ENCODE measurements at places on chromosomes 13 and 19.

DNA sequence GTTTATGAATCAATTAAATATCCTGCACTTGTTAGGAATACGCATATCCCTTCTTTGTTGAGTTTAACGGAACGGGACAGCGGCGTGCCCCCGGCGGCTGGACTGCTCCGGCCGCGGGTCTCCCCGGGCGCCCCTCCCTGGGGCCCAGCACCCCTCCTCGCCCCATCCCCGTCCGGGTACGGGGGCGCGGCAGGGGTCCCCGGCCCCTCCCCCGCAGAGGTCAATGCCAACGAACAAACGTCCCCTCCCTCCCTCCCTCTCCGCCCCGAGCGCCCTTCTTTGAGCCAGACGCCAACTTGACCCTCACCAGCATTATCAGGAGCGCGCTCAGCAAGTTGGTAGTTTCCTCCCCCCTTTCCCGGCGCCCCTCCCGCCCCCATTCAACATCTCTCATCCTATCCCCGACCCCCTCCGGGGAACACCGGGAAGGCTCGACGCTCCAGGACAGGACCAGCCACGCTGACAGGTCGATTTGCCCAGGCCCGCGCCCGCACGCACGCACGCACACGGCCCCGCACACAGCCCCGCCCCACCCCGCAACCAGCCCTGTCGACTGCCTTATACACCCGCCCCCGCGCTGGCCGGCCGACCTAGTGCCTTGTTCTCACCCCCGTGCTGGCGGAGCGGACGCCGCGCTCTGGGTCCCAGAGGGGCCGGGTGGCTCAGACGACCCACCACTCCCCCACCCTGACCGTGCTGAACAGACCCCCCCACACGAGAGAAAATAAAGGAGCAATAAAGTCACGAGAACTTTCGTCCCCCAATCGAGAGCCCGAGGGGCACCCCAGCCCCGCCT lies 5.0 kb downstream of the LYL1 start:
- no peak for DNase-seq

DNA sequence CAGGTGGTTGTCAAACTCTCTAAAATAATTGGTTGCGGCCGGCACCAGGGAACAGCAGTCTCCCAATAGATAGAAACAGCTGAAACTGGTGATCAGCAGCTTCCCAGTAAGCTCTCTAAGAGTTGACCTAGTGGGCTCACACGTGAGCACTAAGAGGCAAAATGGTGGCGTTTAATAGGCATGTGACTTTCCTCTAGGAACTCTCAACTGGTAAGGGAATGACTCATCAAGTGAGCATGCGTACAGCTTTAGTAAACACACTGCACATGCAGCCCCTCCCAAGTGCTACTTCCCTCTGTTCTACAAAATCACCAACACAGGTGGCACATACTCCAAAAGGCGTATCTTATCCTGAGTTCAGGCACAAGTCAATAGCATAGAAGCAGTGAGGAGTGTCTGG lies 41.7 kb downstream of the TNFSF11 start:
- DNase-seq = no peak

DNA sequence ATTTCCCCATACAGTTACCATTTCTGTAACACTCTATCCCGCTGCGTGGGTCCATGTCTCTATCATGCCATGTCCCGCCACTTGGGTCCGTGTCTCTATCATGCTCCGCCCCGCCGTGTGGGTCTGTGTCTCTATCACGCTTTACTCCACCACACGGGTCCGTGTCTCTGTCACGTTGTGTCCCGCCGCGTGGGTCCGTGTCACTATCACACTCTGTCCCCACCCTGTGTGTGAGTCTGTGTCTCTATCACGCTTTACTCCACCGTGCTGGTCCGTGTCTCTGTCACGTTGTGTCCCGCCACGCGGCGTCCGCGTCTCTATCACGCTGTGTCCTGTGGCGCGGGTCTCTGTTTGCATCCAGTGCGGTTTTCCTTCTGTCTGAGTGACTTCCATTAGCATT lies 11.6 kb downstream of the ADPRHL1 start:
- no peak for DNase-seq

DNA sequence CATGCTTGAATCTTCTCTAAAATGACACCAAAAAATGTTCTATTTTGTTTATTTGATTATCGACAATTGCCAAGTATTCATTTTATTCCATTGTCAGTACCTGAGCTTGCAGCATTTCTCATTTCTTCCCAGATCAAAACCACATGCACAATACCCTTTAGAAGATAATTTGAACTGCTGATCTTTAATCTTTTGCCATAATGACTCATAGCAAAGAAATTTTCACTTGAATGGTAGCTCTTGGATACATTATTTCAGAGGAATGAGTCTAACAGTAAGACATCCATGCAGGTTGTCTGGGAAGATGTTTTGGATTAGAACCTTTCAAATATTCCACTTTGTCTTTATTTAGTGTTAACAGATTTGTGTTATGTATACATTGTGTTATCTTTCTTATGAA lies 42.0 kb upstream of the RXFP2 start:
- DNase-seq = no peak

DNA sequence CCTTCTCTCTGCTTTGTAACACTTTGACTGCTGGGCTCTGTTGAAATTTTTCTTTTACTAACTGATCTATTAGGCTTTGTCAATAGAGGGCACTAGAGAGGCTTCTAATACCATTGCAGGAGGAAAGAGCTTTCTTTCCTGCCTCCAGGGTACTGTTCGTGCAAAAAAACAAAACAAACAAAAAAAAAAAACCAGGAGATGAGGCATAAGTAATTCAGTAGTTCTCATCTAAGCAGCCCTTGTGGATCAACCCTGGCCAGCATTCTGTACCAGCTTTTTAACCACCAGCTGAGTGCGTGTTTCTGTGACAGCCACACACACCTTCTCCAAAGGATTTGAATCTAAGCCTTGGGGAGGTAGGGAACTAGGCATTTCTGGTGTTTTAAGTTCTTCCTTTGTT lies 1707.6 kb upstream of the SLC10A2 start:
- DNase-seq = no peak

DNA sequence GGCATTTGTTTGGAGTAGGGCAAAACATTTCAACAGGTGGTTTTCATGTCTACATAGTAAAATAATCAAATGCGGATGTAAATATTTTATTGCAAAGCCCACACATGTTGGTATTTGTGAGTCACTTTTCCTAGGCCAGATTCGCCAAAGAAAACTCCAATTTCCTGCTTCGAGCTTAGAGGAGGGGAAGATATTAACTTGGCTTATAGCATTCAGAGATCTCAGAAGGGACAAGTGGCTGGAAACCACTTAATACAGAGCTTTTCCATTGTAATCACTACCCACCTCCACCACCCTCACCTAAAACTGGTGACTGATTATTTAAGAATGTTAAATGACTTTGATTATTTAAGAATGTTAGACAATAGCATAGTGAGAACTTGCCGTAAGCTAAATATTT lies 530.6 kb upstream of the SPRY2 start:
- DNase-seq = no peak

DNA sequence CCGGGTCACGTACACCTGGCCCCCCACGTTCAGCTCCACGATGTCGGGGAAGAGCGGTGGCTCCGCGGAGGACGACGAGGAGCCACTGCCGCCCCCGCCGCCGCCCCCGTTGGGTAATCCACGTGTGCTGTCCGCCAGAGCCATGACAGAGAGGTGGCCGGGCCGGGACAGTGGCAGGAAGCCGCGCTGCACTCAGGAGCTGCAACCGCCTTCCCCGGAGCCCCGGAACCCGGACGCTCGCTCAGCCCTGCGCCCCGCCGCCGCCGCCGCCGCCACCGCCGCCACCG lies 257 bp downstream of the KCTD12 start:
- DNase-seq = peak; percentile 12

DNA sequence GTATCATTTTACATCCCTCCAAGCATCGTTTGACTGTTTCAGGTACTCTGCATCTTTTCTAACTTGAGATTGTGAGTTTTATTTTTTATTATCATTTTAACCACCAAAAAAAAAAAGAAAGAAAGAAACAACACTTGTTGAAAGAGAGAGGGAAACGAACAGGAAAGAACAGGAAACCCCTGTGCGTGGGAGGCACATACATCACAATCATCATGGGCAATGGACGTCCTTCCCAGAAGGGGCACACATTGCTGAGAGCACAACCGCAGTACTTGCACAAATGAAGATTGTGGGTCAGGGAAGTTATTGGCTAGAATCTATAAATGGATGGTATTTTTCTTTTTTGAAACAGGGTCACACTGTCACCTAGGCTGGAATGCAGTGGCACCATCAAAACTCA lies 1.7 kb downstream of the CLC start:
- no peak for DNase-seq

GRCh38 chr13:36888645-36889044 lies 31.4 kb downstream of the SMAD9 start:
- DNase-seq = no peak

DNA sequence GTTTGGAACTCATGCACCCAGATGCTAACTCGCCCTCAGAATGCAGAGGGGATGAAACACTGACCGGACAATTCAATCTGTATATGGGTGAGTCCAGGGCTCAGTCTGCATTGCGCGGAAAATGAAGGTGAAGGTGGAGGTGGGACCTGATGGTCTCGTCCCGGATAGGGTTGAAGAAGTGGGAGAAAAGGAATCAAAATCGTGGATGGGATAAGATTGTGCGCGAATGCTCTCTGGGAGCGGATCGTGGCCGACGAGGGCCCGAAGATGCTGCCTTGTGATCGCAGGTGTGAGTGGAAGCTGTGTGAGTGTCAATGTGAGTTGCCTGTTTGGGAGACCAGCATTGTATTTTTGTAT lies 594 bp upstream of the ZNF850 start:
- DNase-seq = no peak

- no peak for DNase-seq
These were observed 3.1 kb downstream of the SHISA2 start for GRCh38 chr13:26048741-26049140.

GRCh38 chr19:51311351-51312257 lies at the start of gene IGLON5:
TSS of gene IGLON5 (plus strand) at chr19:51311644. CDS start at chr19:51311848, 204 bp downstream.
- no peak for DNase-seq

- DNase-seq = no peak
These were observed 21.5 kb downstream of the NFIC start for GRCh38 chr19:3387645-3388589.

DNA sequence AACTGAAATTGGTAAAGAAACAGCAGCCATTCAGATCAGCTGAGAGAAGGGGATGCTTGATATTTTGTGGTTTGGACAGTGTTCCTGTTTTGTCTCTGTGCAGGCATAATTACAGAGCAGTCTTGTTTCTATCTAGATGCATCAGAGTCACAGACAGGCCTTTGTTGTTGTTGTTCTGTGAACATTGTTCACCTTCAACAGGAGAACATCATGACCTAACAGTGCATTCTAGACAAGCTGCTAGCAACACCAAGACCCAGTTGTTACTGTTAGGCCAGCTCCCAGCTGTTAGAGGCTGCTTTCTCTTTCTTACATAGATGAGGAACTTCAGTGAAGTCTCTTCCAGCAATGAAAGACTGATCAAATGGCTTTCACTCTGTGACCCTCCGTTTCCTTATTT lies 8.5 kb upstream of the LSR start:
- no peak for DNase-seq

DNA sequence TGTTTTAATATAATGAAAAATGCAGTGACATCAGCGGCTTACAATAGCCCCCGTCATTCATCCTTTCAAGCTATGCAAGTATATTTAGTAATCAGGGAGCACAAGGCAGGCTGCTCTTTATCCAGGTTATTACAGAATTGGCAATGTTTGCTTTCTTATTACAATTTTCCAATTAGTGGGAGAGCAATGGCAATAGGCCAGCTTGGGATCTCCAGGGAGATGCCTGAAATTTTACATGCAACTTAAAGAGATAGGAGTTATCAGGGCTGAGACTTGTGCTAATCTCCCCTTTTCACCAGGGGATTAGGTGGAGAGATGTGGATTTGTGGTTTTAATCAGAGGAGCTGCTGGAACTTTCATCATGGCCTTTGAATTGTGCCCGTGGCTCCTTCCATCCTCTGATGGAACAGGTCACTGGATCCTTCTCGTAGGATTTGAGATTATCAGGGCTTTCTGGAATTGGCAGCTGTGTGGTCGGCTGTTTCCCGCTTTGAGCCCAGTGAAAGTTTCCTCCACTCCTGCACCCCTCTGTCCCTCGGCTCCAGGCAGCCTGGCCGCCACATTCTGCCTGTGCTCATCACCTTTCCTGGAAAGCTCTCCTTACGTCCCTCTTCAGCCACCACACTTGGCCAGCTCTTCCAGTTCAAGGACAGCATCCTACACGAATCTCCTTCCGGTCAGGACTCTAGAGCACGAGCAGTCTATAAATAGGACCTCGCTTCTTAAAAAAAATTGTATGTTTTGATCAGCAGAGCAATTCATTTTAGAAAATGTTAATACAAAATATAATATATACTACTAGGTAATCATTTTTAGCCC lies 47.0 kb downstream of the CBY2 start:
- no peak for DNase-seq

DNA sequence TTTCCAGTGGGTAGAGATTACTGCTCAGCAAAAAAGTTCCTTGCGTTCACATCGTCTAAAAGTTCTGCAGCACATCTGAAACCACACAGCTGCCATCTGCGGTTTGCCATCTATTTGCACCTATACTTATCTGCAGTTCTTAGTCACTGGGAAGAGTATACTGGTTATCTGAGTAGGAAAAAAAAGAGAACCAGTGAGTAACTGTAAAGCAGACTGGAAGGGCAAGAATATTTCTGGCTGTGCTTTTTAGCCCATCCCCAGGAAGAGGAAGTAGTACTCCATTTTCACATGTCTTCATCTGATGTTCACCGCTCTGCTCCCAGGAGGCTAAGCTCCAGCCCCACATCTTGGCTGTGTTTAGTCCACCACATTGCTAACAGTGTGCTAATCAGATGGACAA lies 35.6 kb downstream of the EFNB2 start:
- DNase-seq = no peak

DNA sequence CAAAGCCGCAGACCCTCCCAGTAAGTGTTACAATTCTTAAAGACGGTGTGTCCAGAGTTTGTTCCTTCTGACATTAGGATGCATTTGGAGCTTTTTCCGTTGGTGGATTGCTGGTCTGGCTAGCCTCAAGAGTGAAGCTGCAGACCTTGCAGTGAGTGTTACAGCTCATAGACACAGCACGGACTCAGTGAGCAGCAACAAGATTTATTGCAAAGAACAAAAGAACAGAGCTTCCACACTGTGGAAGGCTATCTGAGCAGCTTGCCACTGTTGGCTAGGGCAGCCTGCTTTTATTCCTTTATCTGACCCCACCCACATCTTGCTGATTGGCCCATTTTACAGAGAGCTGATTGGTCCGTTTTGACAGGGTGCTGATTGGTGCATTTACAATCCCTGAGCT lies 242.8 kb upstream of the SGCG start:
- no peak for DNase-seq
